ENCODE measurements at places on chromosomes 2 and 18.

DNA sequence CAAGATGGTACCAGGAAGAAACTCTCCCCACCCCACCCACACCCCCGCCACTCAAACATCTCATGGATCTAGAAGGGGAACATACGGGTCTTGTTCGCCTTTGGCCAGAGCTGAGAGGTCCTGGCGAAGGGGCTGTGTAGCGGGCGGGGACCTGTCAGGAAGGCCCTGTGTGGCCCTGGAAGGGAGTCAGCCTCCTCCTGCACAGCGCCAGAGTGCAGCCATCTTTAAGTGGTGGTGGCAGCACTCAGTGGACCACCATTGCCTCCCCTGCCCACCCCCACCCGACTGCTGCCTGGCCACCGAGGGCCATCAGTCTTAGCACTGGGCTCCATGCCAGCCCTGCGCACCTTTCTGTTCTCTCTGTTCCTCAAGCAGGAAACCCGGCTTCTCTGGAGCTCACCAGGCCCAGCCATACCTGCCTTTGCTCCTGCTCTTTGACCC lies 11.6 kb upstream of the FAHD2A start:
- no peak for DNase-seq

GRCh38 chr18:70195852-70196434 lies 9.5 kb downstream of the RTTN start:
- peak; percentile 23 for DNase-seq

DNA sequence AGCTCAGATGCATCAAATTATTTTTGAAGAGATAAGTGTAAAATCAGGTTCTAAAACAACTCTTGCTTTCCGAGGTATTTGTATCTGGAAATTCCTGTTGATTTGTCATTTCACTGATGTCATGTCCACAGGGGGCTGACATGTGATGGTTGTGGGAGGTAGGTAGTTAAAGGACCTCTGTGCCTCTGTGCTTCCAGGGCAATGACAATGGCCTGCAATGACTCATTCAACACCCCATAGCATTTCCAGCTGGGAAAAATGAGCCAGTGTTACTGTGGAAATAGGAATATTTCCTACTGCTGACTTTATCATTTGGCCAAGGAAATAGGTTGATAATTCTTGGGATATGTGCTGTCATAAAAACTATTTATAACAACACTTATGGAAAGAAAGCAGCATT lies 86.2 kb upstream of the CCDC195 start:
- peak; percentile 7 for DNase-seq

DNA sequence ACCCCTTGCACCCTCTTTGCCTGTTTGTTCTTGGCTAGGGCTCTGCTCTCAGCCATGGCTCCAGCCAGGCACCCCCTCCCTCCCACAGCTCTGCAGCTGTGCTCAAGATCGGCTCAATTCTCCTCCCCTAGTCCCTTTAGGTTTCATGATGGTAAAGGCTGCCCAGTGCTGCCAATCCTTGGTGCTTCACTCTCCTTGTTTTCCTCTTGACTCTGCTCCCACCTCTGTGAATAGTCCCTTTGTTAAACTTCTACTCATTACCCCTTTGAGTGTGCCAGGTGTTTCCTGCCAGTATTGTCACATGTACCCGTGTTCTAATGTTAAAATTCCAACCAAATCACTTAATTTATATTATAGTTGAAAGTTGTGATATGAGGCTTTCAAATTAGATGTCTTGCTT lies 101.0 kb upstream of the CERS6 start:
- peak; percentile 20 for DNase-seq

- DNase-seq: peak; percentile 50
Measured at GRCh38 chr2:36459725-36460137, 104.2 kb downstream of the CRIM1 start.

GRCh38 chr18:79445696-79446561 lies 50.2 kb downstream of the NFATC1 start:
- DNase-seq: no peak

- DNase-seq: no peak
Measured at GRCh38 chr2:45442026-45442425, 169.0 kb downstream of the SRBD1 start.

GRCh38 chr2:128305555-128306080 lies 13.1 kb downstream of the HS6ST1 start:
- DNase-seq: peak; percentile 80

GRCh38 chr2:7111626-7112025 lies 194.4 kb downstream of the RNF144A start:
- DNase-seq: peak; percentile 54

DNA sequence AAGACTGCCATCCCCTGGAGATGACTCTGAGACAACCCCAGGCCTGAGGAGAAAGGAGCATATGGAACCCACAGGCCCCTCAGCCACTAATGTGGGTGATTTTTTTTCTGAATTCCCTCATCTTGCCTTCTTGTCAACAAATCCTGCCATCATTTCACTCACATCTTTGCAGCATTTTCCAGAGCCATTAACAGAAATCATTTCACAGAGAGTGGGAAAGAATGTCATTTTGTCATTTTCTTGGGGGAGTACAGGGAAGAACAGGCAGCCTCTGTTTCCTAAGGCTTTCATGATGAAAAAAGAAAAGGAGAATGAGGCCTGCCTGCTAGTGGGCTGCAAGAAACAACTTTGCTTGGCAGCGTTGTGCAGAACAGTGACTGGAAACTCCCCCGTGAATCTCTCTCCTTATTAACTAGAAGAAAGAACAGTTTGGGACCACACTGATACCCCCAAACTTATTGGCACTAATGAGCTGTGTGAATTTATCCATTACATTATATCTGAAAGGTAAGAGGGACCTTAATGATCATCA lies 1464.6 kb upstream of the CELF4 start:
- DNase-seq: no peak

DNA sequence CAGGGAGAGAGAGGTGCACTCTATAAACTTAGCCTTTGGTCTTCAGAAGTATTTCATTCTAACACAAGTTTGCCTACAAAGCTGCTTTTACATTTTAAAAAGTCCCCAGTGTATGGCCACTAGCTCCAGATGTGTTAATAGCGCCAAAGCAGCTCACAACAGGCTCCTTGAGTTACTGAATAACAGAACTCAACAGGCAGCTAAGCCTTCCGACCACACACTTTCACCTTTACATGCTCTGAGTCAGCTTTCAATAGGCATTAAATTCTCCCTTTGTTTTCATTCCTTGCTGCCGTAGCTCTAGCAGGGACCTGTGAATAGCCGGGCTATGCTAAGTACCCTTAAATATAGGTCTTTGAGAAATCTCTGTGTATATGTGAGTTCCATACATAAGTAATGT lies 262.8 kb upstream of the PARD3B start:
- DNase-seq: peak; percentile 8

DNA sequence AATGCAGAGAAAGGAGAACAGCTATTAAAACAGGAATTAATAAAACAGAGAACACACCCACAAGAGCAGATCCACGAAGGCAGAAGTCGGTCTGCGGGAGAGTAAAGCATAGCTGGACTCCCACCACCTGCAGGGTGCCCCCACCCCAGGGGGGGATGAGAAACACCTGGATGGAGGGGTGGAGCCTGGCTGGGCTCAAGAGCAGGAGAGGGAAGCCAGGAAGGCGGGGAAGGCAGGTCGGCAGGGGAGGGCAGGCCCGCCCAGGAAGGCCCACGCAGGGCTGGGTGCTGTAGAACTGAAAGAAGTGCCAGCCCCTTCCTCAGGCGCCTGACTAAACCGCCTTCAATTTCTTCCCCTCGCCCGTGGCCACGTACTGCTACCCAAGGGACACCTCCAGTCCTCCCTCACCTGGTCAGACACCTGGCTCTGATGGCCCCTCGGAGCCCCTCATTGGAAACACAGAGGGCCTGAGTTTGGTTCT lies 175.4 kb downstream of the HDAC4 start:
- no peak for DNase-seq

GRCh38 chr2:79129804-79130203 lies 9.5 kb downstream of the REG1A start:
- no peak for DNase-seq

- DNase-seq: no peak
Measured at GRCh38 chr2:96256611-96257113, 9.1 kb downstream of the TMEM127 start.

DNA sequence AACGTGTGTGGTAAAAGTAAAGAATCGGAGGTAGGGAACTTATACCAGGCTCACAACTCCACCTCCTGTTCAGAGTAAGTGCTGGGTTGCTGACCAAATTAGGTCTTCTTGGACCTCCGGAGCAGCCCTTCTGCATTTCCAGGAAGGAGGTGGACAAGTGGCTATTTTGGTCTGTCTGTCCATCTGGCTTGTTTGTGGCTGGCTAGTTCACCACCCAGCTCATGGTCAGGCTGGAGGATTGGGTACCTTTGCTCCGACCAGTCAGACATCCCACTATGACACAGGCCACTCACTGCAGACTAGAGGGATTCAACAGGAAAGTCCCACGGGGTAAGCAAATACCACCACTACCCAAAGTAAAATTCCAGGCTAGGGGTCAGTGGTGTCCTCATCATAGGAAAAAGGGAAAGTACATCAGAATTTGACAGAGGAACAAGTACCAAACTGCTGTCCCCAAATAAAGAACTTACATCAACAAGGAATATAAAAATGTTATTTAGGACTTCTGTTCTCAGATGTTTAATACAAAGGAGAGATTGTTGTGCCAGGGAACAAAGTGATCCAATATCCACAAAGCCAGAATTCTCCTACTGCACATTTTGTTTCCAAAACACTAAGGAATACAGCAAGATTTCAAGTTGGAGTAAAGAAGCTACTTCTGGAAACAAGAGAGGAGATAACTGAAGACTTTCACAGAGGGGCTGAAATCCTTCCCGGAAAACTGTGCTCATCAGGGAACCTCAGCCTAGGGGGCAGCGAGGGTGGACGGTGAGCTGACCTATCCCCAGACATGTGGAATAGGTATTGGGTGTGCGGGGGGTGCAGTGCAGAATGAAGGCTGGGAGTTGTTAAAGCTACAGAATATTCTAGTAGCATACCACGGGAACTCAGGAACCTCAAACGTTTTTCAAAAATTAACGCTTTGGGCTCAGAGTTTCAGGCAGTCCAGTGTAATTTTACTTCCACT lies 56.9 kb downstream of the BCL2 start:
- DNase-seq: no peak

GRCh38 chr2:195810340-195811098 lies 153.5 kb downstream of the SLC39A10 start:
- no peak for DNase-seq

- no peak for DNase-seq
Measured at GRCh38 chr2:86512892-86513291, 50.4 kb downstream of the CHMP3 start.

DNA sequence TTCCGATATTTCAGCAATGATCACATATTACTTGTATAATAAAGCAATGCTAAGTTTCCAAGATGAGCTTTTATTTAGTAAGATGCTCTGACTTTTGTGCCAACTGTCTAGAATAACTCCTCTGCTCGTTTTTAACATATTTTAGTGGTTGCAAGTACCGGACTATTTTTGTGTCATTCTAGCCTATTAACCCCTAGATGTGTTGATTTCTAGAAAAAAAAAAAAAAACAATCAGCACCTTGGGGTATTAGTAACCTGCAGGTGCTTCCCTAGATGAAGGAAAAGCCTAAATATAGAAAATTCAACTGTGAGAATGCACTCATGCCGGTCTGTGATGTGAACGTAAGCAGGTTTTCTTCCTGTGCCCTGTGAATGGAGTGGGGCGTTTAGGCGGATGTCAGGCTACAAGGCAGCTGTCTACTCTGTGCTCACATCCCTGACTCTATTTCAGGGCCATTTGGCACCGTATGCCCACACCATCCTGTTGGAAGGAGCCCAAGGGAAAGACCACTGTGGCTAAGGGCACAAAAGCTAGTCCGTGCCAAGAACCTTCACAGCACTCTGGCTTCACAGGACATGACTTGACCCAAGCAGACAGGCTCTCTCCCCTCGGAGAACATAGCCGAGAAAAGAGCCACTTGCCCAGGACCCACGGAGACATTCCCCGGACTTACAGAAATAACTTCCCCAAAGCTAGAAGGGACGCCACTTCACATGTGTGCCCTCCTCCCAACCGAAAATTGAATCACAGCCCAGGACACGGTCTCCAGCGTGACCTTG lies 60.9 kb upstream of the AGAP1 start:
- no peak for DNase-seq

DNA sequence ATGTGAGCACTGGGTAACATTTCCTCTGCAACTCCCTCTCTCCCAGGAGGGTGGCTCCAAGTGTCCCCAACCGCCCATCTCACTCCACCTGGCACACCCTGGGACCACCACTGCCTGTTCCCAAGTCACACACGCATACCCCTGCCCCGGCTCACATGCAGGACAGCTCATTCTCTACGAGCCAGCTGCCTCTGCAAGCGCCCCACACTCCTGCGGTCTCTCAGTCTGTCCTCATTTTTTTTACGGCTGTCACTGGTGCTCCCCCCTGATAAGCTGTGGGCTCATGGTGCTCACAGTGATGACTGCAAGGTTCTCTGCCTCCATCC lies 30.8 kb downstream of the AFG3L2 start:
- DNase-seq: no peak

DNA sequence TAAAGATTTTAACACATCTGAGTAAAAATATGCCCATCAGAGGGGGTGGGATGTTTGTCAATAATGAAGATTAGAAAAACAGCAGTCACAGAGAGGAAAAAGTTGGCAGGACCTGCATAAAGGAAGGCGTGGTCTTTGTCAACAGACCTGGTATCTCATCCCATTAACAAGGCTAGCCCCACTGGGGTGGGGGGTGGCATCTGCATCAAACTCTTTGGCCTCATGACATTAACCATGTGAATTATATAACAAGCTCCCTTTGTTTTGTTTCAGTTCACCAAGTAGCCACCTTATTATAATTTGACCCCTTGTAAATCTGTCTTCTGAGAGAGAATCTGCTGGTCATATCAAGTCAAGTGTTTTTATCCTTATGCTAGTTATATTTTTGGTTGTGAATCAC lies 28.8 kb downstream of the NEMP2 start:
- no peak for DNase-seq

DNA sequence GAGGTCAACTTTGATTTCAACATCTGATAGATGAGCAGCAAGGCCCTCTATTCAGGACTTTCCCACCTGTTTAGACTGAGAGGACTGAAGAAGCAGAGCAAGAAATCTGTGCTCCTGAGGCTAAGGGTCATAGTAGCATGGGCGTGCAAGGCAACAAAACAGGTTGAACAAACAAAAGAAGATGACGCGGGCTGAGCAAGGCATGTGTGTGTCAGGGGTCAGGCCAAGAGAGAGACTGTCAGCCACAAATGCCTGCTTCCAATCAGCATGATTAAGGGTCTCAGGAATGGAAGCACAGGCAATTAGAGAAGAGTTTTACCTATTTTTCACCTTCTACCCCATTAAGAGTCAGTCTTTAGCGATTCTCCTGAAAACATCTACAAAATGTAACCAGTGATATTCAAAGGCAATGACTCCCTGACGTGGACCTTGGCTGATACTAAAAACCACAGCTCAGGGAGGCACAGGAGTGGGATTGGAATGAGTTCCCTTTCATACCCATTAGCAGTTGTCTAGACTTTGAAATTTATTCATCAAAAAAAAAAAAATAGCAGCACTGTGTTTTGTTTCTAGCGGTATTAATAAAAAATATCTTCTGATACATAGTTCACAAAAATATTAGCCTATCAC lies 81.9 kb downstream of the DYNAP start:
- DNase-seq: peak; percentile 4
